ENCODE measurements at places on chromosomes 4 and X.
A peak's percentile ranks its signal among the peaks of the same experiment; 100 is the strongest.

DNA sequence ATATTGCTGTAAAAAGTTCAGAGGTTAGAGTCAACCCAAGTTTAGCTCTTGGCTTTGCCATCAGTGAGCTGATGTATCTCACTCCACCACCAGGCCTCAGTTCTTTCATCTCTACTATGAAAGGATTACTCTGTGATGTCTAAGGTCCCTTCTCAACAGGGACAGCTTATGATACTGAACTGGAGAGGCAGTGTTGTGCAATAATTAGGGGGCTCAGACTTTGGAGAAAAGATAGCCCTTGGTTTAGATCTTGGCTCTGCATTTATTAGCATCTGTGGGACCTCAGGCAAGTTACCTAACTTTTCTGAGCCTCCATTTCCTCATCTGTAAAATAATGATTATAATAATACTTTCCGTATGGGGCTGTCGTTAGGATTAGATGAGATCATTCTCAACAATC lies 89.0 kb downstream of the COL4A6 start:
- DNase-seq = no peak

DNA sequence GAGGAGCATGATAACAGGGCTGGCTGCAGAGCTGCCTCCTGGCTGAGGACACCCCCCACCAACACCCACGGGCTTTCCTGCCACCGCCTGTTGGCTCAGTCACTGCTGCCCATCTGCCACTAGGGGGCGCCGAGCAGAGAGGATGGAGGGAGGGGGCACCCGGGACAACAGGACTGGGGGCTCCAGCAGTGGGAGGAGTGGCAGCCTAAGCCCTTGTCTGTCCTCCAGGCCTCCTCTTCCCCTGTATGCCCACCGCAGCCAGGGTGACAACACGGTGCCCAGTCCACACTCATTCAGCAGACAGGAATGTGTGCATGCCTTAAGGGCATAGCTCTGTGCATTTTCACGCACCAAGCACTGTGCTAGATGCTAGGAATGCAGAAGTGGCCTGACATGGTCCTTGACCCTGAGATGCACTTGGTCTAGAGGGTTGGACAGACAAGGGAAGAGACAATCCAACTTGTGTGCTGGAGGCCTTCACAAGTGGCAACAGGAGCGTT lies 149.9 kb downstream of the AMMECR1 start:
- DNase-seq = peak; percentile 32

- DNase-seq = no peak
Measured at GRCh38 chr4:17280261-17281018, 231.4 kb downstream of the QDPR start.

DNA sequence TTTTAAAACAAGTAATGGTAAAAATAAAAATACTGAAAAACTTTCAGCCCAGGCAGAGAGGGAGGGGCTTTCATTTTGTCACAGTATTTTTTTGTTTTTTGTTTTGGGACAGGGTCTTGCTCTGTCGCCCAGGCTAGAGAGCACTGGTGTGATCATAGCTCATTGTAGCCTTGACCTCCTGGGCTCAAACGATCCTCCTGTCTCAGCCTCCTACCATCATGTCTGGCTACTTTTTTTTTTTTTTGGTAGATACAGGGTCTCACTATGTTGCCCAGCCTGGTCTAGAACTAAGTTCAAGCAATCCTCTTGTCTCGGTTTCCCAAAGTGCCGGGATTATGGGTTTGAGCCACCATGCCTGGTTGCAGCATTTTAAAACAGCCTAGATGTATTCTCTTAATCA lies 40.8 kb upstream of the FAT1 start:
- DNase-seq = no peak

GRCh38 chr4:105784761-105785160 lies 76.2 kb downstream of the GSTCD start:
- DNase-seq = no peak

DNA sequence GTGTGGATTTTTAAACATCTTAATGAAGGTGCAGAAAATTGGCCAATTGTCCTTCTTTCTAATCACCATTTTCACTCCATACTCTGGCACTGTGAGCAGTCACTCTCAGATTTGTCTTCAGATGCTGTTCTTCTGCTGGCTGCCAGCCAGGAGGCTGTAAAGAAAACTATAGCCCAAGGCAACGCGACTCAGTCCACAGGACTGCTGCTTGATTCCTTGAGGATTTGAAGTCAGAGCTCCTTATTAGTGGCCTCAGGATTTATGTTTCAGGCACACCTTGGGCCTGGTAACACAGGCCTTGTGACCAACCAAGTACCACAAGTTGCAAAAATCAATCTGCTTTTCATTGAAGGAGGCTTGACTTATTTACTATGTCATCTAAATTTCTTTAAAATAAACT lies 342.6 kb downstream of the GPM6A start:
- DNase-seq = no peak

Measured in Calu3 (cell line).